ENCODE measurements at places on chromosomes 3 and 15.

DNA sequence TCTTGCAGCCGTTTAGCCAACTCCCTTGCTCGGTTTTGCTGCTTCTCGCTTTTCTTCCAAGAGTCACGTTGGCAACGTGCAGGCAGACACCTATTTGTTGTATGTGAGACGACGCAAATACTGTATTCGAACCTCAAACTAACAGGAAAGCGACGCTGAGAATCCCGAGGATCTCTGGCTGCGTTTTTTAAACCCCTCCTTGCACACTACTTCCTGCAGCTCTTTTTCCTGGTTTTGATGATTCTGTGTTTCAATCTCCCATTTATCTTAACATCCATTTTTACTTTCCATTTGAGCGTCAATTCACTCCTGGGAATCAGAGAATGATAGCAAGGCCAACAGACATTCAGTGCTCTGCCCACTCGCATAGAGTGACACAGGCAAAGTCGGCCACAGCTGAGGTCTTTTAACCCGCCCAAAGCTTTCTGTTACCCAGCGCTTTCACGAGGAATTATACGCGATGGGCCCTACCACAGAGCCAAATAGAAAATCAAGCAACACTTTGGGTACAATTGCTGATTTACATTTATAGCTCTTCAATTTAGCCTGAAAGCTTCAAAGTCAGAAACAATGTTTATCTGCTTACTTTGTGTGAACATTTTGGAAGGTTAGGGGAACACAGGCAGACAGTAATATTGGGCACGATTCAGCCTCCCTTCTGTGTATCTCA, 1.6 kb upstream of the ANXA2 start:
- no peak for DNase-seq

DNA sequence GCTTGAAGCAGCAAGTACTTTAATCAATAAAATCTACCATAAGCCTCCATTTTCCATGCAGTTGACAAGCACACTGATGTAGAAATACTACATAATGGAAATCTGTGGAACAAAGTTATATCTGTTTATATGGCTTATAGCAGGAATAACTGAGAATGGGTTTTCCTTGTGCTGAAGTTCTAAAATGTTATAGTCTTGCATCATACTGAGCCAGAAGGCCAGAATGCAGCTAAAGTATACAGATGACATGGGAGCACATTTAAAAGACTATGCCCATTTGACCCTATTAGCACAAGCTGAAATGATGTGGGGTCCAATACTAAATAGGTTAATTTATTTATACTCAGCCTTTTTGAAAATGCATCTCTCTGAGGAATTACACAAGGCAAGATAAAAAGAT, 25.1 kb downstream of the SLC24A5 start:
- no peak for DNase-seq

GRCh38 chr3:154229217-154229590, 95.1 kb downstream of the DHX36 start:
- no peak for DNase-seq

DNA sequence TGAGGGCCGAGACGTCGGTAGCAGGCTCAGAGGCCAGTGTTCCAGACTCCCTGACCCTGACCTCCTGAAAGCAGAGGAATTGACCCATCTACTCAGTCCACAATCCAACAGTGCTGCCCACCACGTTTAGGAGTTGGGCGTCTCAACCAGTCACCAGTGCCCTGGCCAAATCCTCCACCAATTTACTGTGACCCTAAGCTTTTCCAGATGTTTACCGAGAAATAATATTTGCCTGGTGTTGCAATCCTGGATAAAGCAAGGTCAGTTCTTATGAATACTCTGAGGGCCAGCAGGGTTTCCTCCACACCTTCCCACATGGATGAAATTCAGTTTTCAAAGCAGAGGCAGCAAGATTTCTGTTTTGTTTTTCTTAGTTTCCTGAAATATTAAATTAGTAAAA, 7.5 kb upstream of the APOD start:
- DNase-seq = no peak

DNA sequence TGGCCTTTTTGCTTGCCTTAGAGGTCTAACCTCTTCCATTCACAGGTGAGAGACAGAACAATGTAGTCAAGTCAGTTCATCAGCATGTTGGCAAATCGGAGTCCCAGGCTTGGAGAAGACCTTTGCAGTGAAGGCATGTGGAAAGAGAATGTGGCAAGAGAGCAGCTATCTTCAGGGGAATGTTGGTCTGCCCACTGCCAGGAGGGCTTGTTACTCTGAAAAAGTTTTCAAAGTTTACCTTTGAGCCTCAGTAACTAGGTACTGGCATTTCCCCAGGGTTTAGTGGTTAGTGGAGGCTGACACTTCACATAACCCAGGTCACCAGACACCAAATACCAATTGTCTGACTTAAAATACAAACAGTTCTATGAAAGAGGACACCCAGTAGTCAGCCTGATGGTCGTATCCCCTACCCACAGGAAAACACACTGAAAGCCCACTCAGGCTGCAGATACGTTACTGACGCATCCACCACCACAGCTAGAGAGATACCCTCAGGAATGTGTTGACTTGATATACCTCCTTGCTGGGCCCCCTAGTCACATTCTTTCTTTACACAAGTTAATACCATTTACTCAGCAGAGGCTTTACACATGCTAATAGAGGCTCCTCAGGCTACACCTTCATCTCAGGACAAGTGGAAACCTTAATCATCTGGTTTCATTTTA, 9.7 kb upstream of the ARID3B start:
- DNase-seq = no peak

DNA sequence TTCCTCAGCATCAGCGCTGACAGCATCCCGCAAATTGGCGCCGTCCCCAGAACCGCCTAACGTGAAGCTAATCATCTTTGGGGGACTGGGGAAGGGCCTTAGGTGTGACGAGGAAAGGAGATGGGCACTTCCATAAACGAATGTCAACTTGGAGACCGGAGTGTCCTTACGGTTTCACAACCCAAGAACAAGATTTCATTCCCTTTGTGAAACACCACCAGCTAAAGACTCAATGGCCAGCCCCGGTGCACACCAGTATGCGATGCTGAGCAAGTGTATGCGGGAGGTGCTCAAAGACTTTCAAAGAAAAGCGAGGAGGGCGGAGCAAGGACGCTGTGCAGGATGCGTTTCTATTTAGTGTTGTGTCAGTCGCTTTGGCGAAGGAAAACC, 759 bp upstream of the TTBK2 start:
- peak; percentile 46 for DNase-seq

GRCh38 chr3:166456286-166456685, 619.1 kb upstream of the BCHE start:
- no peak for DNase-seq

- no peak for DNase-seq
These were observed 22.0 kb downstream of the TGM4 start for GRCh38 chr3:44896440-44896839.

GRCh38 chr3:114151091-114151490, 27.8 kb downstream of the DRD3 start:
- DNase-seq = no peak

DNA sequence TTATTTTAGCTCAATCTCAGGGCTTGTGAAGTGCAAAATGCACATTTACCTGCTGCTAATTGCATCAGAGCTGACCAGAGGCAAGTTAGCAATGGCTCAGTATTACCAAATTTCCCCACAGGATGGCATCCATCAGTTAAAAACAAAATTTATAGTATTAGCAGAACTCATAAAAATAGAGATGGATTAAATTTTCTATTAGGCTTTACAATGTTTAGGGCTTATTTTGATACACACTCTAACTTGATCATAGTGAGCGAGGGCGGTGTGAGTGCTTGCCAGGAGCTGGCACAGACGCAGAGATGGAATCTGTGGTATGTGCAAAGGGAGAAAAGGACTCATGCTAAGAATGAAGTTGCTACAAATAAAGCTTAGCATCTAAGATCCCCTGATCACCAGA, 241.0 kb downstream of the NSUN3 start:
- no peak for DNase-seq

DNA sequence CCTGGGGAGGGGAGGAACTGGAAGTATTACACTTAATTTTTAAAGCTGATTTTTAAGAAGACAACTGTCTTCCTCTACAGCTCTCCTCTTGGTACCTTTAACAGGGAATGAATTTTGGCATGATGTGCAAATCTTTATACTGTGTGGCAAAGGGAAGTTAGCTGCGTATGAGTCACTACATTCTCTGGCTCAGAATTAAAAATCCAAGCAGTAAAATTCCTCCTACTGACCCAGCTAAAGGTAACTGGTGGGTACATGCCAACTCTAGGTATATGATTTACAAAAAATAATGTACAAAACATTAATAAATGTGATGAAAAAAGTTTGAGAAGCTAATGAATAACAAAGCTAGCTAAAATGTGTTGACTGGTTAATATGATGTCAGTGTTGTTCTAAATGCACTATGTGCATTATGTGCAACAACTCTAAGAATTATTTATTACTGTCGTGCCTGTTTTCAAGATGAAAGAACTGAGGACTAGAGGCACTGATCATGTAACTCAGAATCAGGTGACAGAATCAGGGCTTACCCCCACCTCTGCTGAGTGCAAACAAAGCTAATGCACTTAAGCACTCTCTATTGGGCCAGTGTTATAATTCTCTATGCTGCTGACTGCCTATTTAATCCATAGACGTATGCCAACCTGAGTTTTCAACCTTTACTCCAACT, 194.7 kb upstream of the CADPS start:
- no peak for DNase-seq

DNA sequence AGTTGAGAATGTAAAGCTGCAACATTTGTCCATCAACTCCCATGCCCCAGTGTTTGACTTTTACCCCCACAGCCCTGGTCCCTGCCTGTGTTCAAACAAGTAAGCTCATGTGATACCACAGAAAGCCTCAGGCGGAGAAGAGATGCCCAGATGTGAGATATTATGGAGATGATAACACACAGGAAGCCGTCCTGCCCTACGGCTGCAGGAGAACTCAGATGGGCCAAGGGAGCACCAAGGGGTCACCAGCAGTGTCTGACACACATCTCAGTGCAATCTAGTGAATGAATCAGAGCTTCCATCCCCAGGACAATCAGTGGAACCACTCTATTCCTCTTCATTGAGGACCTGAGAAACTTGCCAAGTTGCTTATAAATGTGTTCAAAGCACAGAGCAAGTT, 14.0 kb upstream of the SPINK8 start:
- DNase-seq = no peak

- no peak for DNase-seq
These were observed 100.3 kb downstream of the MECOM start for GRCh38 chr3:169562988-169563774.

DNA sequence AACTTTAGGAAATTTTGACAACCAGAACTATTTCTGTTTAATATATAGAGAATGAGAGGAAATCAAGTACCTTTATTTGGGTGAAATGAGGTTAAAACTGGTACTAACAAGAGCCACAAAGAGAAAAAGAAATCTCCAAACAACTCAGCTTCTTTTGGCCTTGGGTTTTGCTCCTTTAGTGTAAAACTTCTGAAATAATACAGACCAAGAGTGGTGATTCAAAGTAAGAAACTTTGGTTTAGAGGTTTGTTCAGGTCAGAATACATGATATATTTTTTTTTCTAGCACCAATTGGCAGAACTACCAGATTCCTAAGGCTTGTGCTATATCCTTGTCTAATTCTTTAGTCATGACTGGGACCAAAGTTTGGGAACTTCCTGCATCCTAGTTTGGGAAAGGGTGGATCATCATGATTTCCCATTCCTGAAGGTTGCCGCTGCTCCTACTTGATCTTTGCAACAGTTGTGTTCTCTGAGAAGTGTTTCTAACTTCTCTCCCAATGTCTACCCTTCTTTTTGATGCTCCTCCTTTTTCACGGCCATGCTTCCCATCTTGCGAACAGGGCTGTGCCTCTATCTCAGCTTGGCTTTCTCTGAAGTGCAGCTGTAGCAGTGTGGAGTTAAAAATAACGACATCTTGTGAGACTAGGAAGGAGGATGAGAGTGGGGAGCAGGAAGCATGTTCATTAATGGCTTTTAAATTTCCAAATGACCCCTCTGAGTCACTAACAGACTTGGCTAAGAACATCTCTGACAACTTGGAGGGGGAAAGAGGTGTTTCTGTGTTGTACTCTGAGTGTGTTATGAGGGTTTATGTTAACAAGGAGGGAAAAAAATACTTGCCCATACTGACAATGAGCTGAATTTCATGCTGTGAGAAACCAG, 87.7 kb downstream of the KCNAB1 start:
- no peak for DNase-seq

GRCh38 chr3:132661101-132661500, 972 bp downstream of the UBA5 start:
- no peak for DNase-seq

DNA sequence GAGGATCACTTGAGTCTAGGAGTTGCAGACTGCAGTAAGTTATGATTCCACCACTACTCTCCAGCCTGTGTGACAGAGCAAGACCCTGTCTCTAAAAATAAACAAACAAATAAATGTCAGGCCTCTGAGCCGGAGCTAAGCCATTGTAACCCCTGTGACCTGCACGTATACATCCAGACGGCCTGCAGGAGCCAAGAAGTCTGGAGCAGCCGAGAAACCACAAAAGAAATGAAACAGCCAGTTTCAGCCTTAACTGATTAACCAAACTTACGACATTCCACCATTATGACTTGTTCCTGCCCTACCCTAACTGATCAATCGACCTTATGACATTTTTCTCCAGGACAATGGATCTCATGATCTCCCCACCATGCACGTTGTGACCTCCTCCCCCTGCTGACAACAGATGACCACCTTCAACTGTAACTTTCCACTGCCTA, 32.5 kb upstream of the ZKSCAN7 start:
- no peak for DNase-seq

DNA sequence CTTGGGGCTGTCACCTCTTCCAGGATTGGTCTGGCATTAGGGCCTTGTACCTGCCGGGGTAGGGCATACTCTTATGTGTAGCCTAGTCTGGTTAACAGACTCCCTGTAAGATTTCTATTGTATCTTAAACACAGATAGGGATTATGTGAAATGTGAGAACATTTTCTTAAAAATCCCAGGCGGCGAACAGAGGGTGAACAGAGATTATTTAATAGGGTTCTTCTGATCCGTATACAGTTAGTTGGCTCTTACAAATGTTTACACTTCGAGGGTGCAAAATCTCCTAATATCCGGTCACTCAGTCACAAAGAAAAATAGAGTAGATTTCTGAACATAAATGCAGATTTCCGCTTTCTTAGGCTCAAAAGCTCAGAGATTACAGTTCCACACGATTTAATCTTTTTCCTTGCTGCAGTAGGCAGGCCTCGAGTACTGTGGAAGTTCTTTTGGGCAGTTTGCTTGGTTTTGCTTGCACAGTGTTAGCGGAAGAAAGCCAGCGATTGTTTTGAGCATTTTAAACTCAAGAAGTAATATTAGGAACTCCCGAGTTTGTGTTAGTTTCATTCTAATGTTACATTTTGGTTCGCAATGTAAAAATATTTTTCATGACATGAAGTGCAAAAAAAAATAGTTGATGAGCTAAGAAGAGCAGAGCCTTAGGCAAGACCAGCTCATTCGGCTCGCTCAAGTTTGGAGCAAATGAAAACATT, 993 bp downstream of the PLCL2 start:
- no peak for DNase-seq

- DNase-seq = no peak
These were observed 20.7 kb upstream of the KLF13 start for GRCh38 chr15:31305796-31306425.

Measured in CD4-positive, alpha-beta T cell treated with Interleukin-10 for 1 hour (primary cell).